NCI-H1930 (cell line): ENCODE measurements at places on chromosomes 16 and 17.

DNA sequence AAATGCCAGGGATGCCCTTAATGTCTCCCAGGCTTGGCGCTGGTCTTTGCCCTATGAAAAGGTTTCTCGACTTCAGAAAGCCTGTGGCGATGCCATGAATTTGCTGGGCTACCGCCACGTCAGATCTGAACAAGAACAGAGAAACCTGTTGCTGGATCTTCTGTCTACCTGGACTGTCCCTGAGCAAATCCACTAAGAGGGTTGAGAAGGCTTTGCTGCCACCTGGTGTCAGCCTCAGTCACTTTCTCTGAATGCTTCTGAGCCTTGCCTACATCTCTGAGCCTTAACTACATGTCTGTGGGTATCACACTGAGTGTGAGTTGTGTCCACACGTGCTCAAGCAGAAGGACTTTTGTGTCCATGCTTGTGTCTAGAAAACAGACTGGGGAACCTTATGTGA is 11.4 kb downstream of the CHST4 start:
- peak; percentile 7 for DNase-seq

DNA sequence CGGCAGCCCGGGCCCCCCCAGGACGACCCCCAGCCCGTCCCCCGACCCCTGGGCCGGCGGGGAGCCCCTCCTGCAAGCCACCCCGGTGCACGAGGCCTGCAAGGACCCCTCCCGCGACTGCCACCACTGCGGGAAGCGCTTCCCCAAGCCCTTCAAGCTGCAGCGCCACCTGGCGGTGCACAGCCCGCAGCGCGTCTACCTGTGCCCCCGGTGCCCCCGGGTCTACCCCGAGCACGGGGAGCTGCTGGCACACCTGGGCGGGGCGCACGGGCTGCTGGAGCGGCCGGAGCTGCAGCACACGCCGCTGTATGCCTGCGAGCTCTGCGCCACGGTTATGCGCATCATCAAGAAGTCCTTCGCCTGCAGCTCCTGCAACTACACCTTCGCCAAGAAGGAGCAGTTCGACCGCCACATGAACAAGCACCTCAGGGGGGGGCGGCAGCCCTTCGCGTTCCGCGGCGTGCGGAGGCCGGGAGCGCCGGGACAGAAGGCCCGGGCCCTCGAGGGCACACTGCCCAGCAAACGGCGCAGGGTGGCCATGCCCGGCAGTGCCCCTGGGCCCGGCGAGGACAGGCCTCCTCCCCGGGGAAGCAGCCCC is 15.6 kb upstream of the ZFPM1 start:
- no peak for DNase-seq

- no peak for DNase-seq
These were observed 12.4 kb downstream of the CSF3 start for GRCh38 chr17:40027614-40028012.

GRCh38 chr17:64398320-64398719 is 7.7 kb upstream of the PECAM1 start:
- DNase-seq = no peak

DNA sequence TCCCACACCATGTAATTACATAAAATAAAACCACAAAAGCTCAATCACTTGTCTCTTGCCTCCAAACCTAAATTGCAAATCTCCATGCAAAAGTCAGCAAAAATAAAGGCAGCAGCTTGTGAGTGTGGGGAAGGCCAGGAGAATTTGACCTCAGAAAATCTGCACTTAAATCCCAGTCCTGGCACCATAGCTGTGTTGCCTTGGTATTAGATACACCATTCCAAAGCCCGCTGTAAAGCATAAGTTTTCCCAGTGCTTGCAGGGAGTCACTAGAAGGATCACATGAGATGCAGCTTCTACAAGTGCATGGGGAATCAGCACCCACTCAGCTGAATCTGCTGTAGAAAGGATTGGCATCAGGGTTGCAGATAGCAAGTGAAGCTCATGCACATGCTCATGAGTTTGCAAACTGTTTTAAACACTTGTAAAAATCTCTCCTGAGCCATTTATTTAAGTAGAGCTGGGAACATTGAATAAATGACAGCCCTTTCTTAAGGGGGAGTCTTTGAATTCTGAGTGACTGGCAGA is 495.0 kb upstream of the HSBP1 start:
- DNase-seq = no peak

- no peak for DNase-seq
These were observed 6.2 kb upstream of the MRC2 start for GRCh38 chr17:62621223-62621622.

- no peak for DNase-seq
These were observed 22.1 kb downstream of the TRIM25 start for GRCh38 chr17:56891751-56892150.

DNA sequence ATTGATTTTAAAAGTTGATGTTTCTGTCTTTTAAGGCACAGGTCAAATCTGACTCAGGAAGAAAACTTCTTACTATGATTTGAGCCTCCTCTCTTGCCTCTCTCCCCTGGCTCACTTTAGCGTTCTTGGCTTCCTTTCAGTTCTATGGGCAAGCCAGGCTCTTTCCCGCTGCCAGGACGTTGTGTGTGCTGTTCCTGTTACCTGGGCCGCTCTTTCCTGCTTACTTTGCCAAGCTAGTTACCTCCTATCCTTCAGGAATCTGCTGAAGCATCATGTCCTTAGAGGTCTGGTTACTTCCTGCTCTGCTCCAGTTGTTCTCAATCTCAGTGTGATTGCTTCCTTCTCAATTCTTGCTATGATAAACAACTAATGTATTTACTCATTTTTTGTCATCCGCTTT is 1108.5 kb upstream of the EEF2KMT start:
- no peak for DNase-seq

DNA sequence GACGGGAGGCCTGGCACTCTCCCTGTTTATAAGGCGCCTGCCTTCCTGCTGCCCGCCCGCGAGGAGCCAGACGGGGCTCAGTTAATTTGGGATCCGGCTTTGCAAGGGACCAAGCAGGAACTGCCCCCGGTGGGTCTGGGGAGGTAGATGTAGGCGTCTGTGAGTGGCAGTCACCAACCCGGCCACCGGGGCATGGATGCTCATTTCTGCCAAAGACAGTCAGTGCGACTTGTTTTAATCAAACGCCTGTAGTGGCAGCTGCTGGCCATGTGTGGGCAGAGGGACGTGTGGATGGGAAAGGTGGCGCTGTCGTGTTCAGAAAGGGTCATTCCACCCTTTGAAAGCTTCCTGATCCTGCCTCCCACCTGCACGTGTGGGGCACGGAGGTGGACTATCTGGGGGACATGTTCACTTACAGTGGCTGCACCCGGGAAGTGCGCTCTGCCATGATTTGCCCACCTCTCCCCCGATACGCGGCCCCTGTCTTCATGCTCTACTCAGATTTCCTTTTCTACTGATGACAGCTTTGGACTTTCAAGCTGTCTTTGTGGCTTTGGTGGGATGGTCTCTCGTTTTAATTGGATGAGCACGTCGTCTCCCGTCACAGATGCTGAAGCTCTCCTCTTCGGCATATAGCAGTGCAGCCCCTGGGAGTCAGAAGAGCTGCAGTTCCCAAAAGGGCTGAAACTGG is 60.3 kb upstream of the CIBAR2 start:
- DNase-seq = no peak

DNA sequence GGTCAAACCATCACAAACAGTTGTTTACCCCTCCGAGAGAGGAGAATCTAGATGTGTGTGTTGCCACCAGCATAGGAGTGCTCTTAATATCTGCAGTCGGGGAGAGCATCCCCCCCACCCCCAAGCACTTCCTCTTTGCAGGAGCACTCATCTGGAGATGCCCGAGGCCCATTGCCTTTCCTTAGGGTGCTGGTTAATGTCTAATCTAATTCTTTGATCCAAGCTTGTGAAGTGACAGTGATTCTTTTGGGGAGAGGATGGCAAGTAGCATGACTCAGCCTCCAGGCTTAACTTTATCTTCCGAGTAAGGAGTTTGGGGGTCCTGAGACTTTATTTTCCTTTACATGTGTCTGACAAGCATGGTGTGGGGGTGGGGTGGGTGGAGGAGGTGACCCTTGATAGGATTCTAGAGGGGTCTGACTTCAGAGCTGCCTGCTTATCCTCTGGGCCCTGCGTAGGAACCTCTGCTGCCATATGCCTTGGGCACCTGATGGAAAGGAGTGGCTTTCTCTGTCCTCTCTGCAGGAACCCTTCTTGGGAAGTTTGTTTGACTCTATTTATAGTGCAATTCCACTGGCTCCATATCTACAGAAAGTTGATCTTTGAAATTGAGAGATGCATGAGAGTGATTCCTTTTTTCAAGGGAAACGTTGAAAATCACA is 207.1 kb downstream of the SPECC1 start:
- no peak for DNase-seq

- DNase-seq = no peak
These were observed at the start of gene KIF19 for GRCh38 chr17:74325743-74326379. Gene KIF19 (plus strand): TSS chr17:74326226. CDS start chr17:74326350, 124 bp downstream.

- DNase-seq = no peak
These were observed 24.7 kb upstream of the PSMD7 start for GRCh38 chr16:74271872-74272271.

- DNase-seq = no peak
These were observed 163.3 kb downstream of the HS3ST4 start for GRCh38 chr16:25855063-25855462.

DNA sequence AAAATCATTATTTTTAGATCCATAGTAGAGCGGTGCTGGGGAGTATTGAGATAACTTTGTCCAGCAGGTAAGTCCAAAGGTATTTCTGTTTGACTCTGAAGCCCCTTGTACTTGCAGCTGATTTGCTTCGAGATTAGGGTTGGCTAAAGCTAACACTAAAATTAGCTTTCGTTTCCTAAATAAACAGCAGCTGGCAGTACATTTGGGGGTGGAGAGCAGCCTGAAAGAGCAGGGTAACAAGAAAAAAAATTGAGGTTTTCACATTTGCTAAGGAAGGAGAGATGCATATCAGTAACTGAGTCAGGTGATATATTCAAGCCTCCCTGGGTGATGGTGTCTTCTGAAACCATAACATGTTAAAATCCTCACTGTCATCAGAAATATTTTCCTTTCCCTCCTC is 37.4 kb upstream of the TMC5 start:
- no peak for DNase-seq

DNA sequence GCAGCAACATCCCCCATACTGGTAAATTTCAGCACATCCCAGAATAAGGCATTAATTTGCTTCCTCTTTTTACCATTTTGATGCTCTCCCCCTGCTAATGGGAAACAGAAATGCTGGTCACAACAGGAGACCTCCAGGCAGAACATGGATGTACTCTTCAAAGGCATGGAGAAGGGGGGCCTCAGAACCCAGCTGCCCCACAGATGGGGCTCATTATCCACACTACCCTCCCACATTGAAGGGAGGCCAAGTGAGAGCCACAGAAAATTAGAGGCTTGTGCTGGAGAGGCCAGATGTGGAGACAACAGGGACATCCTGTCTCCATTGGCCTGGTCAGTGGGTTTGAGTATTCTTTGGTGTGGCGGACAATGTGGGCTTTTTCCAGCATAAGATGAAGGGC is 150.1 kb upstream of the CDH11 start:
- no peak for DNase-seq

DNA sequence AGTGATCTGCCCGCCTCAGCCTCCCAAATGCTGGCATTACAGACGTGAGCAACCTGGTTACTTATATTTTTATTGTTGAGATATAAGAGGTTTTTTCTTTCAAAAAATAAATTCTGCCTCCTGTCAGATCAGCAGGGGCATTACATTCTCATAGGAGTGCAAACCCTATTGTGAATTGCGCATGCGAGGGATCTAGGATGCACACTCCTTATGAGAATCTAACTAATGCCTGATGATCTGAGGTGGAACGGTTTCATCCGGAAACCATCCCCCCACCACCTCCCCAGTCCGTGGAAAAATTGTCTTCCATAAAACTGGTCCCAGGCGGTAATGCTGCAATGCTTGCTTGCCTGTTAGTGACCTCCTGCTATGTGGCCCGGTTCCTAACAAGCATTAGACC is 7.5 kb upstream of the CNEP1R1 start:
- DNase-seq = no peak

DNA sequence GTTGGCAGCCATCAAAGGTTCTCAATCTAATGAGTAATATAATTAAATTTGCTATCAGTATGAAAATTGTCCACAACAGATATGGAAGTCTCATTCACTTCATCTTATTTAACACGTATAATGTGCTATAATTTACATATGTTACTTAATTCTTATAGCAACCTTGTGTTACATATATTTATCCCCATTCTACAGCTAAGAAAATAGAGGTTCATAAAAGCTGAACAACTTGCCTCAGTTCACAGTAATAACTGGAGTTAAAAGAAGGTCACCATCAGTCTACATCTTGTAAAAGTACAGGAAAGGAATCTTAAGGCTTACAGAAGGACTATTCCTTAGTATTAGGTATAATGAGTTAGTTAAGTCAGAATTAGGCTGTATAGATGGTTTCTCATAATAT is 27.9 kb downstream of the STXBP4 start:
- no peak for DNase-seq

GRCh38 chr16:68951991-68952877 is 108.9 kb downstream of the TANGO6 start:
- no peak for DNase-seq

- DNase-seq = no peak
These were observed 143.3 kb downstream of the PITPNC1 start for GRCh38 chr17:67520252-67520906.

GRCh38 chr17:27384261-27384701 is 72.0 kb upstream of the KSR1 start:
- DNase-seq = no peak

DNA sequence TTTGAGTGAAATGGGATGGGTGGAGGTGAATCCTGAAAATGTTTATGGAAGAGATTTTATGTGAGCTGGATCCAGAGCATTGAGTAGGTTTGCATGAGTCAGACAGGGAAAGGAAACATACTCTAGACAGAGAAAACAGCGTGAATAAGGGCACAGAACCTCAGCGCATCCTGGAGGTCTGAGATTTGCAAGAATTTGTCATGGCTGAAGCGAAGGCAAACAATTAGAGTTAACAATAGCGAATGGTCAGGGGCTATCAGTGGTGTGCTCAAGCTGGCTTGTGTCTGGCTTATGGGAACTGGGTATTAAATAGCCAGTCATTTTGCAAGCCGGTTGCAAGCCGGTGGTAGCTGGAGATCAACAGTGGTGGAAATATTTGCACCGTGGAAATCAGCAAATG is 36.4 kb downstream of the MAP2K6 start:
- DNase-seq = no peak

DNA sequence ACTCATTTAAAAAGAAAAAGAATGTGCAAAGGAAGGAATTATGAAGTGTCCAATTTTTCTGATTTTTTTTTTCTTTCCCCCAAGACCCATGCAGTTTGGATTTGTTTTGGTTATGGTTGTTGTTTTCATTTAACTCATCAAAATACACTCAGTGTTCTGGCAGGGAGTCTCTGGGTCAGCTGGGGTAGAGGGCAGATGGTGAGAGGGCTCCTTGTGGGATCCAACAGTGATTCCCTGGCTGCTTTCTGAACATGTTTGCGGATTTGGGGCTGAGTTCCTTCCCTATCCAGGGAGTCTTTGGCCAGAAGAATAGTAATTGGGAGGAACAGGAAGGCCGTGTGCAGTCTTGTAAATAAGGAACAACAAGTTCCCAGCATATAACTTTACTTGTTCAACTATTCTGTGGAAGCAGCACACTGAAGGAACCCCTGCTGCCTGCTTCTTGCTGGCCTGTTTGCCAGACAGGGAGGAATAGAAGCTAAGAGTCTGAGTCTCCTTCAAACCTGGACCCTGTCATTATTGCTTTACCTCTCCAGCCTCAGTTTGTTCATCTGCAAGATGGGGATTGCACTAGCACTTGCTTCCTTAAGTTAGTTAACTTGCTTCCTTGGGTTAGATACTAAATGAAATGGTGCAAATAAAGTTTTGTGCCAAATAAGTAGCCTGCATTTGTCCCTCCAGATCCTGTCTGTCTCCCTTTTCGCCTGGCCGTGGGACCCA is 32.1 kb downstream of the C17orf67 start:
- DNase-seq = no peak

- DNase-seq = no peak
These were observed 46.0 kb downstream of the YPEL2 start for GRCh38 chr17:59377410-59377809.

- DNase-seq = no peak
These were observed 641 bp downstream of the COG8 start for GRCh38 chr16:69338557-69339288.
